Hepatocyte (in vitro differentiated cells): ENCODE measurements at places on chromosomes 5 and 9.

GRCh38 chr5:132261881-132262845, 4.7 kb downstream of the PDLIM4 start:
- no peak overlapping the region for H3K27ac ChIP-seq
- no peaks in the 10 kb centered on the region for H3K27me3 ChIP-seq
- no peak overlapping the region for H3K4me3 ChIP-seq
- no peaks in the 10 kb centered on the region for H3K36me3 ChIP-seq
- no peak for DNase-seq

- DNase-seq = no peak
- H3K4me3 ChIP-seq = no peak overlapping the region
- no peaks in the 10 kb centered on the region for H3K4me1 ChIP-seq
- H3K27me3 ChIP-seq = no peaks in the 10 kb centered on the region
- no peaks in the 10 kb centered on the region for H3K36me3 ChIP-seq
Observed at GRCh38 chr9:107660976-107661375, 171.4 kb upstream of the KLF4 start.

GRCh38 chr9:88092797-88093331, 45.4 kb downstream of the SPATA31C2 start:
- peaks cover 10% of the 10 kb centered on the region for H3K4me1 ChIP-seq
- no peak overlapping the region for H3K4me3 ChIP-seq
- peak overlapping the region; percentile 73 for H3K27ac ChIP-seq
- no peaks in the 10 kb centered on the region for H3K36me3 ChIP-seq

GRCh38 chr9:505741-506059, 291.0 kb downstream of the DOCK8 start:
- peaks cover 11% of the 10 kb centered on the region for H3K4me1 ChIP-seq
- H3K27me3 ChIP-seq = peaks cover 2% of the 10 kb centered on the region
- H3K27ac ChIP-seq = no peak overlapping the region
- DNase-seq = no peak
- no peaks in the 10 kb centered on the region for H3K36me3 ChIP-seq

GRCh38 chr9:99354104-99354503, 132.0 kb downstream of the SEC61B start:
- H3K27me3 ChIP-seq = peaks cover 3% of the 10 kb centered on the region
- H3K36me3 ChIP-seq = no peaks in the 10 kb centered on the region
- no peak overlapping the region for H3K27ac ChIP-seq
- no peaks in the 10 kb centered on the region for H3K4me1 ChIP-seq

DNA sequence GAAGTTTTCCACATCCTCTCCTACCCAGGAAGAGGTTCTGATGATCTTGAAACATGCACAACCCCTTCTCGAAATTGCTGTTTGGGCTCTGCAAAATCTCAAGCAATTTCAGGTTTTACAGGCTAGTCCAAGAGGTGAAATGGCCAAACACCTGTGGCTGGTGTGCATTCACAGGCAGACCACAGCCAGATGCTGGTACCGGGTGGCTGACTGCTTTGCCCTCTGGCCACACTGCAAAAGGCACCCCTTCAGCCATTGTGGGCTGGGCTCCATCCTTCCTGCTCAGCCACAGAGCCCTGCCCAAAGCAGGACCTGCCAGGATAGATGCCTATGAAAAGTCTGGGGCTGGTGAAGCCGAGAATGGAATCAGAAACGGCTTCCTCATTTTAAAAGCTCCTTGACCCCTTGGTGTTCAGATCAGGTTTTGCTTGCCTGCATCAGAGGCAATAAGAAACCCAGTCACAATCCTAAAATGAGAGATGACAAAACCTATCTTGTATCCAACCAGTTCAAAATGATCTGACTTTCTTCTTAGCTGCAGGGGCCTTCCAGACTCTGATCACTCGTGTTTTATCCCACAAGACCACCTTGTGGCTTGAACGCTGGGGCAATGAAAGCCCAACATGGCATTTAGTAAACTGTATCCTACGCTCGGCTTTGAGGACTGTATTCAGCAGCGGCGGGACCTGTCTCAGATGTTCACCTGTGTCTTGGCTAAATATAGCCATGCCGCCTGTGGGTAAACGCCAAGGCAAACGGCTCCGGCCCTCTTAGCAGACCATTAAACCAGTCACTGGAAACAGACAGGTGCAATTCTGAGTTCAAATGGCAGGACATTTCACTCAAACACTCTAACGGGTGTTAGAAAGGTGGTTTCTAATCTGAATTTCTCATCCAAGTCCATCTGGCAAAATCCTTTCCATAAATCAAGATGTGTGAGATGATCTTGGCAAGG, 49.6 kb downstream of the EPB41L4B start:
- no peak for DNase-seq
- H3K36me3 ChIP-seq = no peaks in the 10 kb centered on the region
- H3K4me1 ChIP-seq = no peaks in the 10 kb centered on the region

DNA sequence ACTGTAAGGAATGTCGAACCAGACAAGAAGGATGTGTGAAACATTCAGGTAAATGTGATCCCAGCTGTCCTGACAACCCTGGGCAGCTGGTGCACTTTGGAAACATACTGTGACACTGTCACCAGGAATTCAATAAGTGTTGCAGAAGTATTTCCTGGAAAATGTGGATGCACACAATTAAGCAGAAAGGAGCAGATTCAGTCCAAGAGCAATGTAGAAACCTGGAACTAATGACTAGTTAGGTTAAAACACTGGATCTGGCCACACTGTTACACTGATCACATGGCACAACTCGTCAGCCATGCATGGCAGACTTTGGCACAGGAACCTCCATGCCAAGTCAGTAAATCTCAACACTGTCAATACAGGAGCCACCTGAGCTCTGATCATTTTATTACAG, 109.0 kb downstream of the FAM174A start:
- no peaks in the 10 kb centered on the region for H3K4me1 ChIP-seq
- no peak for DNase-seq
- H3K27me3 ChIP-seq = no peaks in the 10 kb centered on the region
- no peak overlapping the region for H3K27ac ChIP-seq
- no peak overlapping the region for H3K4me3 ChIP-seq

GRCh38 chr9:81535542-81536241, 153.7 kb downstream of the TLE1 start:
- no peak overlapping the region for H3K4me3 ChIP-seq
- no peaks in the 10 kb centered on the region for H3K27me3 ChIP-seq
- H3K36me3 ChIP-seq = no peaks in the 10 kb centered on the region
- H3K27ac ChIP-seq = peak overlapping the region; percentile 78
- peak; percentile 53 for DNase-seq
- H3K4me1 ChIP-seq = peaks cover 19% of the 10 kb centered on the region

DNA sequence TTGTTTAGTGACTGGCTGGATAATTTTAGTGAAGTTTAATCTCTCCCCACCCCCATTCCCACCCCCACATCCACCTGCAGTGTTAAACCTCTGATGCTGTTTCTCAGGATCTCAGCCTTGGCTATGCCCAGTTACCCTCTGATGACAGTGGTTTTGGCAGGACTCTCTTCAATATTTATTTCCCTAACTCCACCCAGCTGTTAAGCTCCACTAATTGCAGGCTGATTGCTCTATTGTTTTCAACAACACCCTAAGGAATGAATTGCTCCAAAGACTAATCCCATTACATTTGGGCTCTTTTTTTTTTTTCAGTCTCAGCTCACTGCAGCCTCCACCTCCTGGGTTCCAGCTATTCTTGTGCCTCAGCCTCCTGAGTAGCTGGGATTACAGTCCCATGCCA, 46.3 kb downstream of the PHAX start:
- no peak for DNase-seq
- no peak overlapping the region for H3K4me3 ChIP-seq
- no peaks in the 10 kb centered on the region for H3K36me3 ChIP-seq
- H3K27me3 ChIP-seq = no peaks in the 10 kb centered on the region
- no peak overlapping the region for H3K27ac ChIP-seq
- H3K4me1 ChIP-seq = peaks cover 4% of the 10 kb centered on the region

DNA sequence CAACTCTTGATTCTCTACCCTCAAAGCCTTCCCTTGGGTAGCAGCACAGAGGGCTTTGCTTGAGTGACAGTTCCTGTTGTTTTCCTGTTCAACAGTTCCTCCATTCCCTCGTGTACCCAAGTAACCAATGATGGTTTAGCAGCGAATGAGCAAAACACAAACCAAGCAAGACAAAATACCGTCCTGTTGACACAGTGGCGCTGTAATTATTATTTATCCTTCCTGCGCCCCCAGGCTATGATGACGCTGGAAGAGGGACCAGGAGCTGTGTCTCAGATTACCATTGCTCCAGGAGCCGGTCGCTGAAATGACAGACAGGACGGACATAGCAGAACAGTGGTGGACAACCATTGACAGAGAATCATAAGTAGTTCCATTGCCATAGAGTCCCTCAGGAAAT, 154.8 kb downstream of the GADD45G start:
- no peaks in the 10 kb centered on the region for H3K36me3 ChIP-seq
- no peak overlapping the region for H3K27ac ChIP-seq
- no peak for DNase-seq
- no peaks in the 10 kb centered on the region for H3K27me3 ChIP-seq
- no peak overlapping the region for H3K4me3 ChIP-seq

DNA sequence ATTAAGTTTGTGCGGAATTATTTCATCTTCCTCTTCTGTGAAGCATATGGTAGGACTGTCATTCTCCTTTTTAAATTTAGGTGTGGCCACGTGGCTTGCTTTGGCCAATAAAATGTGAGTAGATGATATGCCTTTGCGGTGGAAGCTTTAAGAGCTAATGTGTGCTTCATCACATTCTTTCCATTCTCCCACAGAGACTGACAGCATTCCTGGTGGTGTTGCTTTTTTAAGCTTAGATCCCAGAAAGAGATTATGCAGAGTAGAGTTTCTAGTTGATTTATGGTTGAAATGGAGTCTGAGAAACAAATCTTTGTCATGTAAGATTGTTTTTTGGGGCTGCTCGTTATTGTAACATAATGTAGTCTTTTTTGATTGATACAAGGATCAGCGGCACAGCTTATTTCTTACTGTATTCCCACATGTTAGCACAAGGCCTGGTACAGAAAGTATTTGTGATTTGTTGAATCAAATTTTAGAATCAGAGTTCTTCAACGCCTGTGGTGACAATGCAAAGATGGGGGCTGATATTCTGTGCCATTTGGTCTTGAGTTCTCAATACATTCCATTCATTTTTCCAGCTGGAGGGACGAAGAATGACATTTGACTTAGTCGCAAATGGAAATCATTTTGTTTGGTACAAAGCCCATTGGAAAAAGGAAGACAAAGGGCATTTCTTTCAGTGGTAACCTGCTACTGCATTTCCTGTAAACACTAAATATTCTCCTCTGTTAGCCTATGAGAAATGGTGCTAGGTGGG, 209.9 kb upstream of the VLDLR start:
- H3K4me3 ChIP-seq = no peak overlapping the region
- H3K36me3 ChIP-seq = no peaks in the 10 kb centered on the region
- H3K27ac ChIP-seq = no peak overlapping the region

DNA sequence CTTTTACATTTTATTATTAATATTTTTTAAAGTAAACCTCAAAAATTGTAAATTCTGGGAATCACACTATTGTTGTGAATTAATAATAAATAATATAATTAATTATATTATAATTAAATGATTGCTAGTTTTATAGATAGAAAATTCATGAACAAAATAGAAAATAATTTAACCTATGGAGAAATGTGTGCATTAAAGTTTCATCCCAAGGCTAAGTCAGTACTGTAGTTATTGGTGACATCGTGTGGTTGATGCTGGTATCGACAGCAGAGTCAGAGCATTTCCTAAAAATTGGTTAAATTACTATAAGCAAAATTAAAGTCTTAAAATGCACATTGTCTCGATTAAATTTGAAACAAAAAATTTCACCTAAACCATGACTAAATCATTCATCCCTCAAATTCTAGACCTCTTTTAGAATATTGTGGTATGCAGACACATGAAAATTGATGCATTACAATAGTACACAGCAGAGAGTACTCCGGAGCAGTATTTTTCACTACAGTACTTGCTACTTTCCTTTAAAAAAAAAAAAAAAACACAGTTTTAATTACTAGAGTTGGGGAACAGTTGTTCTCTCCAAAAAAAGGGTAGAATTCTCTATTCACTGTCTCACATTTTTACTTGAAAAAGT, 73.9 kb downstream of the RORB start:
- H3K4me1 ChIP-seq = no peaks in the 10 kb centered on the region
- H3K4me3 ChIP-seq = no peak overlapping the region
- H3K27me3 ChIP-seq = no peaks in the 10 kb centered on the region
- no peak overlapping the region for H3K27ac ChIP-seq
- DNase-seq = peak; percentile 44

- H3K27me3 ChIP-seq = peaks cover 7% of the 10 kb centered on the region
- no peak overlapping the region for H3K4me3 ChIP-seq
- H3K36me3 ChIP-seq = no peaks in the 10 kb centered on the region
- H3K27ac ChIP-seq = no peak overlapping the region
Observed at GRCh38 chr9:75422944-75423522, 334.7 kb downstream of the OSTF1 start.

DNA sequence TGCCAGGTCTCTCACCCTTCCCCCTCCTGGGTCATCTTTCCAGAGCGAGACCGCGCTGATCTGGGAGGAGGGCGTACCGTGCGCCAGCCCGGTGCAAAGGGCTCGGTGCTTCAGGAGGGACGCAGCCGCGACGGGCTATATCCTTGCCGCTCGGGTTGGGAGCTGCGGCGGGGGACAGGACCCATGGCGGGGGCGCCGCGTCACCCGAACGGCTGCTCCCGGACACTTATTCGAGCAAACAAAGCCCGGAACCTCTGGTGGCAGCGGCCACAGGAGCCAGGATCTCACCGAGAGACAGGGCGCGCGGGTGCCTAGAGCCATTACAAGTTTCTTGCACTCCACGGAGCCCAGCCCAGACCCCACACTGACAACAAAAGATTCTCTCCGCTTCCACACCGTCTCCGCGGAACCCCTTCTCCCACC, 1.3 kb downstream of the SEMA6A start:
- H3K27me3 ChIP-seq = no peaks in the 10 kb centered on the region
- H3K27ac ChIP-seq = peak overlapping the region; percentile 85
- DNase-seq = peak; percentile 61
- peaks cover 7% of the 10 kb centered on the region for H3K4me1 ChIP-seq
- H3K4me3 ChIP-seq = peak overlapping the region; percentile 97

DNA sequence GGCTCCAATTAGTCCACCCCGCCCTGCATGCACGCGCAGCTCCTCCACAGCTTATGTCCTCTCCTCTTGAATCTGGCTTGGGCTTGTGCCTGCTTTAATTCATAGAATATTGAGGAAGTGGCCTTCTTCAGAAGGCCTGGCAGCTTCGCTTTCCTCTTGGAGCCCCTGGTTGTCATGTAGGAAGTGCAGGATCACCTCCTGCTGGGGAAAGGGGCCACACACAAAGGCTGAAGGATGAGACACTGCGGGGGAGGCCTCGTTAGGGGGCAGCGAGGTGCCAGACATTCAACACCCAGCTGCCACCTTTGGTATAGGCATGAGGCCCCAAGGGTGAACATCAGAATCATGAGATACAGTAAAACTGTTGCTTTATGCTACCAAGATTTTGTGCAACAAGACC, 2.7 kb upstream of the CNOT6 start:
- no peaks in the 10 kb centered on the region for H3K27me3 ChIP-seq
- no peak overlapping the region for H3K4me3 ChIP-seq
- peaks cover 9% of the 10 kb centered on the region for H3K4me1 ChIP-seq
- no peak for DNase-seq

GRCh38 chr5:119019949-119020348, 31.6 kb upstream of the DTWD2 start:
- peak overlapping the region; percentile 21 for H3K27ac ChIP-seq
- DNase-seq = no peak
- H3K27me3 ChIP-seq = no peaks in the 10 kb centered on the region
- H3K4me1 ChIP-seq = no peaks in the 10 kb centered on the region

- H3K27ac ChIP-seq = no peak overlapping the region
- H3K36me3 ChIP-seq = no peaks in the 10 kb centered on the region
- H3K4me3 ChIP-seq = no peak overlapping the region
- H3K27me3 ChIP-seq = peaks cover 32% of the 10 kb centered on the region
- DNase-seq = peak; percentile 7
- H3K4me1 ChIP-seq = peaks cover 10% of the 10 kb centered on the region
Observed at GRCh38 chr5:114367029-114367428, 5.2 kb downstream of the KCNN2 start.
